ENCODE measurements at places on chromosomes 11 and 22.

- no peak for DNase-seq
Observed at GRCh38 chr22:48782811-48783511, 1044.7 kb downstream of the BRD1 start.

DNA sequence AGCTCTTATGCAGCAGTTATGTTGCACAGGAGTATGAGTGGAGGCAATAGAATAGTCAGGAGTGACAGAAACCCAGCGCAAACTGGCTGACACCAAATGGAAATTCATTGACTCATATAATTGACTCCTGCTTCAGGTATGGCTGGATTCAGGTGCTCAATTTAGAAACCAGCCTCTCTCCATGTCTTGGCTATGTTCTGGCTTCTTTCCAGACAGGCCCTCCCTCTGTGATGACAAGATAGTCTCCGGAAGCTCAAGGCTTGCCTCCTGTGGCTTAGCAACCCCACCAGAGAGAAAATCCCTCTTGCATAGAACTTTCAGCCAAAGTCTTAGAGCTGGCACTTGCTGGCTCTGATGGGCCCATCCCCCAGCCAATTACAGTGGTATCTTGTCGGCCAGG is 28.1 kb upstream of the MN1 start:
- DNase-seq, result no peak

DNA sequence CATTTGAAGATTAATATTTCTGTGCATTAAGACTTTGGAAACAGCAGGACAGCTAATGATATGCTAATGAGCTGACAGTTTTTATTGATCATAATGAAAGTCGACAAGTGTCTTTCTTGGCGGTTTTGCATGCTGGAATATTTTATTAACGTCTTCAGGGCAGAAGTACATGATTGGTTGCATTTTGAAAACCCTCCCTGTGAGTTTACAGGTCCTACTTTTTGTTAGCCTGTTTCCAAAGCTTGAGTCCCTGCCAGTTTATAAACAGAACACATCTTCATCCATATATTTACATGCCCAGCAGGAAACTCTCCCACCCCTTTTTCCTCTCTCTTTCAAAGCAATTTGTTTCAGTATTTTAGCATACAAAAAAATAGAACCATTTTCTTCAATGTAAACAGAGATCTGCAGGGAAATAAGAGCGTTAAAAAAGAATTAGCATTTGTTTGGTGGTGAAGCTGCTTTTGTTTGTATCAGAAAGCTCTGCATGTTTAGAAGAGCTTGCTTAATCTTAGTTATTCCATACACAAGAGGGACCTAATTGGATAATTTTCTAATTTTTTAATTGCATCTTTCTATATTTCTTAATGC is 243.6 kb downstream of the NELL1 start:
- no peak for DNase-seq

DNA sequence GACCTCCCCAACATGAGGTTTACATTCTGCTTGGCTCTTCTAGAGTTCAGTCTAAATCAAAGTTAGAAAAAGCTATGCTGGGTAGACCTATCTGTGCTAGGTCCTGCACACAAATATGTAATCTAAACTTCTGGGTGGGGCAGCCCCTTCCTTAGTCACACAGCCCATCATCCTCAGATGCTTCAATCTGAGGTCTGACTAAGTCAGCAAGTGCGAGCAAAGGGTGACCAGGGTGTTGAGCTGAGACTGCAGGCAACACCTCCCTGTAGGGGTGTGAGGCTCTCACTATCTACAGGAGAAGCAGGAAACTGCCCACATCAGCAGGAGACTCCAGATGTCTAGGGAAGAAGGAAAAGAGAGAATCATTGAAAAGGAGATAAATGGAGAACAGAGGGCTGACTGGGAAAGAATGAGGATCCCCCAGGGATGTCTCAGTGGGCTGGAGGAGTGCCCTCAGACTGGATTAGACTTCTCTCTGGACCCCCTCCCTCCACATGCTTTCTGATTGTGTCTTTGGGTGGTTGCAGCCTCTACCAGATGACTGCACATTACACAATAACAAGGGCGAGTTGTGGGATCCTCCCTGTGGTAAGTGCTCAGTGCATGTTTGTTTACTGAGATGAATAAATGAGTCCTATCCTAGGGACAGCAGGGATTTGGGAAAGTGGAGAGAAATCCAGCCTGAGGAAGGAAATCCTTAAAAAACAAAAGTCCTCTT is 266.2 kb upstream of the PLET1 start:
- DNase-seq, result no peak

GRCh38 chr11:119491753-119492510 is 69.0 kb upstream of the THY1 start:
- DNase-seq, result no peak

GRCh38 chr22:20738394-20739089 is 35.4 kb upstream of the SERPIND1 start:
- no peak for DNase-seq

DNA sequence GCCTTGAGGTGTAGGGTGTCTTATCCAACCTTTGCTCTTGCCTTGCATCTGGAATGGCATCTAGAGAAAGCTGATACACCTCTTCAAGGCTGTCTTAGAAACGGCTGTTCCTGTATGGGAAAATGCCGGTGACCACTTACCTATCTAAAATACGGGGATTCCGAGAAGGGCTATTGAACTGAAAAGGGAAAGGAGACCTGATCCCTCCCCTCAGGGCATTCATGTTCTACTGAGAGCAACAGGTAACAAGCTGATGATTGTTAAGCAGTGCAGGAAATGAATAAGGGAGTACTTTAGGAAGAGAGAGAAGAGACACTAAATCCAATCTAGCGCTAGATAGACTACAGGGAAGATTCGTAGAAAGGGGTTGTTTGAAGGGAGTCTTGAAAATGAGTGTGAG is 1388.1 kb downstream of the FAM181B start:
- no peak for DNase-seq

- no peak for DNase-seq
Observed at GRCh38 chr11:132256528-132257279, 886.3 kb downstream of the NTM start.

DNA sequence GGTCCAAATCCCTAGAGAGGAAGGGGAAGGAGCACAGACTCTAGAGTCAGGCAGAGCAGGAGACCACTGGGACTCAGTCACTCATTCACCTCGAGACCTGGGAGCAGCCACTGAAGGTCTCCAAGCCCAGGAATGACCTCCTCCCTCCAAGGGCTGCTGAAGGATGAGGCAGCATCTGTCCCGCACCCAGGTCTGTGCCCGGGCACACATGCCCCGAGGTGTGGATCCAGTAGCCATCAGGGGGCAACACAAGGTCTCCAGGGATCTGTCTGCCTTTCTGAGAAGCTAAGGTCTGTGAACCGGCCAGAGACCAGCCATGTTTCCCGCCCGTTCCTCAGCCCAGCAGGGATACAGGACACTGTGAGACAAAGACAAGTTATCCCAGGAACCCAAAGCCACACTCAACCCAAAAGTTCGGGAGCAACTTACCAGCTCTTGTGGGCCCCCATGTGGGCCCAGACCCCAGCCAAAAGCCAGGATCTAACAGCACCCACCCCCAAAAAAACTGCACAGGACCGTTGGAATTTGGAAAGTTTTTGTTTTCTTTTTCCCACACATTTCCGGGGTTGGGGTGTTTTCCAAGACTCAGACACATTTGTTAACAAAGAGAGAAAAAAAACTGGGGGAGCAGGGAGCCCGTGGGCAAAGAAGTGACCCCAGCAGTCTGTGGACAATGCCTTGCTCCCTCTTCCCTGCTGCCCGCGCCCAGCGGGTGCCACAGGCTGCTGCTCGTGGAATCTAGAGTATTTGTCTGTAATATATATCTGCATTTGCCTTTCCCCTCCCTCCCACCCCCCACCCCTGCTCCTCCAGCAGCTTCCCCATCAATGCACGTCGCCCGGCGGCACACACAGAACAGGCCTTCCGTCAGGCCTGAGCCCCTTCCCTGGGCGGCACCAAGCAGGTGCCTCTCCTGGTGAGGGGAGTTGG is 14.9 kb downstream of the SLC22A12 start:
- DNase-seq, result no peak

- no peak for DNase-seq
Observed at GRCh38 chr22:35560366-35560765, 19.7 kb downstream of the RASD2 start.

DNA sequence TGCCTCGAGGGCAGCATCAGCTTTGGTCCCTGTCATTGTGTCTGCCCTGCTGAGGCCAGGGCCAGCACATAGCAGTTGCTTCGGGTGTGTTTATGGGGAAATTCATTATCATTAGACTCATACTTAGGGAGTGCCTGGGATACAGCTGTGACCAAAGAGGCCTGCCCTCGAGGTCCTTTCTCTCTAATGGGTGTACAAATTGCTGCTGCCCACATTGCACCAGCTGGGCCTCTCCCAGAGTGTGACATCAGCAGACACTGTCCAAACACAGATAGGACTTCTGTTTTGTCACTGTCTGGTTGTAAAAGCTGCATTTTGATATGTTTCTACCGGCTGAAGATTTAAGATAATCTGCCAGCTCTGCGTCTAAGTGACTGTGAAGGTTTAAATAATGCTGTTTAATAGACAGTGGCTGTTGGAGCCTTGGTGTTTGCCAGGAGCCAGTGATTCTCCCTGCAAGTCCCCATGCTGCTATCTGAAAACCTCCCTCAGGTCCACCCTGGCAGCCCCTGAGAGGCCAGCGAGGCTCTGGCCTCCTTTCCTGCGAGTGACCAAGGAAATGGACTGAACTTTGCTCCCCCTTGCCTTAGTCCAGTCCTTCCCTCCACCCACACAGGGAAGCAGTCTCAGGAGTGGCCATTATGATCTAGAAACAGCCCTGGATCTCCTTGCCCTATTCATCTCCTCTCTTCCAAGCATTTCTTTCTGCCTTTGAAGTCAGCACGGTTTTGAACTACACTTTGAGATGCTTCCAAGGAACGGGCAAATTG is 505.2 kb downstream of the TBC1D22A start:
- DNase-seq, result no peak

GRCh38 chr11:132158696-132159095 is 788.3 kb downstream of the NTM start:
- no peak for DNase-seq

GRCh38 chr11:76729214-76729613 is 53.9 kb upstream of the TSKU start:
- DNase-seq, result no peak

GRCh38 chr11:132638423-132638822 is 893.9 kb downstream of the OPCML start:
- DNase-seq, result no peak

- no peak for DNase-seq
Observed at GRCh38 chr22:35328472-35328885, 28.8 kb downstream of the TOM1 start.

GRCh38 chr22:30444632-30445437 is 19.3 kb downstream of the MTFP1 start:
- DNase-seq, result peak; percentile 46

GRCh38 chr11:6925636-6926207 is 504 bp upstream of the ZNF215 start:
- no peak for DNase-seq

GRCh38 chr11:57150454-57150917 is 31.3 kb upstream of the LRRC55 start:
- no peak for DNase-seq

DNA sequence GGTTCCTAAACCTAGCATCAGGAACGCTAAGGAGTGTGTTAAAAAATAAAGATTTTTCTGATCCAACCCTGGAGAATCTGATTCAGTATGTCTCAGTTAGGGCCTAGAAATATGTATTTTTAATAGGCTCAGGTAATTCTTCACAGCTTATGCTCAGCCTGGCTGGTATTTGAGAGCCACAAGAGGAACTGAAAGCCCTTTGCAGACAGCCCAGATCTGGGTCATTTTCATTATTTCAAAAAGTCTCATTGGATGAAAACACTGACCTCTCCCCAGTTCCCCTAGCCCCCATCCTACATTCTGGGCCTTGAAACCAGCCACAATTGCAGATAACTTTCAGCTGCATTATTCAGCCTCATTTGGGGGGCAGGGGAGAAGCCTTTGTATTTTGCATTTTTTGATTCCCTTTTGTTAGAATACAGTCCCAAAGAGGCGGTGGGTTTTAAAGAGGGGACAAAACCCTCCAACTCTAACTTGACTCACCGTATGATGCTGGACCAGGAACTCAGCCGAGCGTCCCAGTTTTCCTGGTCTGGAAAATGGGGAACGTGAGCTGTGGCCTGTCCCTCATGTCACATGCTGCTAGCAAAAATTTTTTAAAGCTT is 66.0 kb upstream of the LARGE1 start:
- DNase-seq, result no peak

- DNase-seq, result no peak
Observed at GRCh38 chr11:64347193-64347867, 7.3 kb downstream of the CCDC88B start.

DNA sequence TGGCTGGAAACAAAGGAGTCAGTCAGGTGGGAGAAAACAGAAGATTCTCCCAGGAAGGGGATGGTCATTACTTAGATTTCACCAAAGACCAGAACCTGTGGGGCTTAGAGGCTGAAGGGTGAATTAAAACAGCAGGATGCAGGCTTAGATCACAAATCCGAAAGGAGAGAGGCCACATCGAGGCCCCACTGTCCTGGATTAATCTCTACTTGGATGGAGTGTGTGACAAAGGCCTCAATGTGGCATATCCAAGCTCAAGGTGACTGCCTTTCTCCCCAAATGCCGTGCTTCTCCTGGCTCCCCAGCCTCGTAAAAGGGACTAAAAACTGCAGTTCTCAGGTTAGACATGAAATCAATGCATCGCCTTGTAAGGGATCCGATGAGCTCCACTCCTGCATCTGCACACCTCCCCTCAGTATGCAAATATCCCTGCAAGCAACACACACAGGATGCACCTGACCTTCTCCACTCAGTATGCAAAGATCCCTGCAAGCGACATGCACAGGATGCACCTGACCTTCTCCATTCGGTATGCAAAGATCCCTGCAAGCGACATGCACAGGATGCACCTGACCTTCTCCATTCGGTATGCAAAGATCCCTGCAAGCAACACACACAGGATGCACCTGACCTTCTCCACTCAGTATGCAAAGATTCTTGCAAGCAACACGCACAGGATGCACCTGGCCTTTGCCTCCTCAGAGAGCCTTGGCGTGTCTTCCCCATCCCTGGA is 447.4 kb downstream of the BRD1 start:
- no peak for DNase-seq

GRCh38 chr11:58133309-58134076 is 8.2 kb upstream of the OR9I1 start:
- DNase-seq, result no peak

DNA sequence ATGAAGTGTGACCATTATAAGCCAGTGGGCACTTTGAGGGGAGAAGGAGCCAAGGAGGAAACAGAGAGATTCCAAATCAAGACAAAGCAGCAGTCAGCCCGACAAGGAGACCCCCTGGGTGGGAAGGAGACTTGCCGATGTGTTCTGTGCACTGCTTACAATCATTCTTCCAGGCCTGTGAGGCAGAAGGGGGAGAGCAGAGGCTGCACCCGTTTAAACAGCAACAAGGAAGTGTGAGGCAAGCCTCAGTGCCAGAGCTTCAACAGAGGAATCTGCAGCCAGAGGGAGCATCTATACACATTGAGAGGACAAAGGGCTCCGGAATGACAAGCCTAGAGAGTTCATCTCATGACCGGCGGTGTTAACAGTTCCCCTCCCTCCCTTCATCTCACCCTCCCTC is 121.1 kb downstream of the NXPE2 start:
- DNase-seq, result no peak

DNA sequence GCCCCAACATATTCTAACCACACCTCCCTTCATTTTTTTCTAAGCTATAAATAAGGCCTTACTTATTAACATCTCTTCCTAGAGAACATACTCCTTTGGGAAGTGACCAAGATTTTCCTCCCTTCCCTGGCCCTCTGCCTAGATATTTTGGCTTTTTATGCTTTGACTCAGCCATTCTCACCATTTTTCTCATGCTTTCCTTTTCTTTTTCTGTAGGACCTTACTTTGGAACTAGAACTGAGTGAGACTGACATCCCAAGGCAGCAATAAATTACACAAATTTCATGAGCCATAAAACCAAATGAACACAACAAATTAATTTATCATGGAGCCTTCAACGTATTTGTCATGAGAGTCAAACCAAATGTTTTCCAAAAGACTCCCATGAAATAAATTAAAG is 142.7 kb upstream of the CTSC start:
- DNase-seq, result no peak
